Ascending aorta (tissue), 2 donors: ENCODE measurements at places on chromosomes 7 and 10. TPM values are rescaled to one million over a fixed set of nuclear protein-coding genes. Genes with fewer than 3 reads are reported as not detected.

DLX5 gene
- not detected for total RNA-seq

SLC29A4 gene
- total RNA-seq = 3.2 TPM

LRRC17 gene
- 10.5 TPM for total RNA-seq

H2BK1 gene
- not detected for total RNA-seq
